CD14-positive monocyte (primary cell): ENCODE measurements at places on chromosomes 5 and 9.

DNA sequence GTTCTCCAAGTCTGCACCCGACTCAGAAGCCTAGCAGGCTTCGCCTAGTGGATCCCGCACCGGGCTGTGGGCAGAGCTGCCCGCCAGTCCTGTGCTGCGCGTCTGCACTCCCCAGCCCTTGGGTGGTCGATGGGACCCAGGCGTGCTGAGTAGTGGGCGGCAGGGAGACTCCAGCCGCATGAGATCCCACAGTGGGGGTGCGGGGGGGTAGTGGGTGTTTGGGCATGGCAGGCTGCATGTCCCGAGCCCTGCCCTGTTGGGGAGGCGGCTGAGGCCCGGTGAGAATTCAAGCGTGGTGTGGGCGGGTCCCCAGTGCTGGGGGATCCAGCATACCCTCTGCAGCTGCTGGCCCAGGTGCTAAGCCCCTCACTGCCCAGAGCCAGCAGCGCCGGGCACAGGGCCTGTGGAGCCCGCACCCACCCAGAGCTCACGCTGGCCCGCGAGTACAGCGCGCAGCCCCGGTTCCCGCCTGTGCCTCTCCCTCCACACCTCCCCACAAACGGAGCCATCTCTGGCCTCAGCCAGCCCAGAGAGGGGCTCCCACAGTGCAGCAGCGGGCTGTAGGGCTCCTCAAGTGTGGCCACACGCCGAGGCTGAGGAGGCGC is 53.9 kb upstream of the BNC2 start:
- DNase-seq = no peak

DNA sequence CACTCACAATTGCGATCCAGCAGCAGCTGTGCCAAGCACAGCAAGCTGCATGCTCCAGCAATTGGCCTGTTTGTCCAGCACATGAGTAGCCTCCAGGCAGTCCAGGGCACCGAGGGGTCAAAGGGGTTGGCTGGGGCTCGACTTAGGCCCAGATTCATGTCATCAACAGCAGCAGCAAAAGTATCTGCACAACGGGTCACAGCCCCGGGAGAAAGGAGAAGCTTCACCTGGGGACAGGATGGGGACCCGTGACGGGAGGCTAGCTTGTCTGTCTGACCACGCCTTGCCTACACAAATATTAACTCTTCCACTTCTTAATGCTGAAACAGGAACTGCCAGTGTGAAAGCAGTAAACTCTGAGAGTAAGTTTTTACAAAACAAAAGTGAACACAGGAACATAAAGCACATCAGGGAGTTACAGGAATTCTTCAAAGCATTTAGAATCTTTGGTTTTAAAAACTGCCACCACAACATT is 191.2 kb downstream of the PIK3R1 start:
- DNase-seq = peak; percentile 23

DNA sequence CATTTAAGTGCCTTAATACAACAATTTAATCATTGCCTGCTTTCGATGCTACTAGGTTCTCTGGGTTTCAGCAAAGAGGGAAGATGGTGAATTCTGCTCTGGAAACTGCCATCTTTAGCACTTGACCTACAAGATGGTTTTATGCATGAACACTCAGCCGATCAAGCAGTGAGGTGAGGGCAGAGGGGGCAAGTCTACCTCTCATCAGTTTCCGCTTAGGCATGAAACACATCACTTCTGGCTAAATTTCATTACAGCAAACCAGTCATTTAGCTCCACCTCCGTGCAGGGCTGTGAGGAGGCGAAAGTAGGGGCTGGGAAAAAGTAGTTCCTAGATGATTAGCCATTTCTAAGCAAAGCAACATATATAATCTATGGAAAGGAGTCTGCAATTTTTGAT is 1018.0 kb downstream of the CDH18 start:
- no peak for DNase-seq

- DNase-seq = no peak
These were observed 68.9 kb downstream of the RASEF start for GRCh38 chr9:82993856-82994605.

DNA sequence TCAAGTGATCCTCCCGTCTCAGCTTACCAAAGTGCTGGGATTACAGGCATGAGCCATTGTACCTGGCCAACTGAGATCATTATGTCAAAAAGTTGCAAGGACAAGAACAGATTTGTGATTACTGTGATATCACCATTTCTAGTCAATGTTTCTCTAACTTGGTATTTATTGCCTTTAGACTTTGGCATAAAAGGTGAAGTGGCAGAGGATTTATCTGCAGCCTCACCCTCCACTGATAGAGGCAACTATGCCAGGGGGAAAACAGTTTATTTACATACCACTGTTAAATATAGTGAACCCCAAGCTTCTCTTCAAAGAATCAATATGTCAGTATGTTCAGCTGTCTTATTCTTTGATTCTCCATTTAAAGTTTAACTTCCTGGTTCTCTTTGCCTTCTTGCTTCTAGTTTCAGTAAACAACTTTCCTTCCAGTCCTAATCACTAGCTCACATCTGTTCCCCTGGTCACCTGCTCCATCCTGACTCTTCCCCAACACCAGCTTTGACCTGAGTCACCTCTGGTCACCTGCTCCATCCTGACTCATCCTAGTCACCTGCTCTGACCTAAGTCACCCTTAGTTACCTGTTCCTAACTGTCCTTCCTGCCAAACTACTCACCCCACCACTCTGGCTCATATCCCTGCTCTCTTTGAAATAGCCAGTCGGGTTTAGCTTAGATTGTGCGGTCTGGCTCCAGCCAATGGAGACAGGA is 29.9 kb downstream of the SEMA6A start:
- no peak for DNase-seq

GRCh38 chr9:87518702-87519335 is 21.2 kb downstream of the DAPK1 start:
- DNase-seq = peak; percentile 77

DNA sequence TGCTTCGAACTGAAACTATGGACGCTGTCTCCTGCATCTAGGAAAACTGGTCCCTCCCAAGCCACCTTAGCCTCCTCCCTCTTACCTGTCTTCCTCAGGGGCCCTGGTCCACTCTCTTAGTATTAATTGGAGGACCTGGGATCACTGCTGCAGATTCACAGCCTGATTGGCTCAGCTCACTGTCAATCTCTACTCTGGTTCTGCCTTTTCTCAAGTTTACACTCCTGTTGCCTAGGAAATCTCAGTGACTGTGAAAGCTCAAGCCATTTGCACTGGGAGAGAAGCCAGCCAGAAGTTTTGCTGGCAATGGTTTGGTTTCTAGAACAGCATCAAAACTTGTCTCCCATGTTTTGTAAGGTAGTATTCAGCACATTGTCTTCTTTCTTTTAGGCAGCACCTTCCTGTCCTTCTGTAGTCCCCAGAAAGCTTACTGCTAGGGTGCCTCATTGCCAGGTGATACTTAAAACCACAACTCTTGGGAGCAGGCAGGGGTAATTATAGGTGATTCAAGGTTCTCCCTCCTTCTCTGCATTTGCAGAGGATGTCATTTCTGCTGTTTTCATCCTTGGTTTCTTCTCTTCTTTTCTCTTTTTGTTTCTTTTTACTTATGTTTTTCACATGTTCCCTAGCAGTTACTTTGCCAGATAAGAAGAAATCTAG is at the start of gene CAPSL:
TSS of gene CAPSL (minus strand) at position 55 of the 660 bp plus-strand sequence. CDS start 17,502 bp downstream, outside the sequence.
- DNase-seq = no peak

DNA sequence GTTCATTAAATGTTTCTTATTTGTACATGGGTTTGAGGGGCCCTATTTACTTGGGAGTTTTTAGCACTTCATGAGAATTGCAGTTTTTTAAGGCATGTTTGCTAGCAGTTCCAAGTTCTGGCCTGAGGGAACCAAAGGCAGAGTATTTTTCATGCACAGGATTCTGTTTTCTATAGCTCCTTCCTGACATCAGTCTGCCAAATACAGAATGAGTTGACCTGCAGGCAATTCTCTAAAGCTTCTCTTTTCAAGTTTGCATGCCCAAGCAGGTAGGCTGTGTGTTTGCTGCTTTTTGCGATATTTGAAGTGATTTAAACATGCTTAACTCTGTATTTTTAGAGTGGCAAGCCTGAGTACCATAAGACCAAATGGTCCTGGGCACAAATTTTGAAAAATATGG is 75.8 kb downstream of the AOPEP start:
- DNase-seq = no peak

DNA sequence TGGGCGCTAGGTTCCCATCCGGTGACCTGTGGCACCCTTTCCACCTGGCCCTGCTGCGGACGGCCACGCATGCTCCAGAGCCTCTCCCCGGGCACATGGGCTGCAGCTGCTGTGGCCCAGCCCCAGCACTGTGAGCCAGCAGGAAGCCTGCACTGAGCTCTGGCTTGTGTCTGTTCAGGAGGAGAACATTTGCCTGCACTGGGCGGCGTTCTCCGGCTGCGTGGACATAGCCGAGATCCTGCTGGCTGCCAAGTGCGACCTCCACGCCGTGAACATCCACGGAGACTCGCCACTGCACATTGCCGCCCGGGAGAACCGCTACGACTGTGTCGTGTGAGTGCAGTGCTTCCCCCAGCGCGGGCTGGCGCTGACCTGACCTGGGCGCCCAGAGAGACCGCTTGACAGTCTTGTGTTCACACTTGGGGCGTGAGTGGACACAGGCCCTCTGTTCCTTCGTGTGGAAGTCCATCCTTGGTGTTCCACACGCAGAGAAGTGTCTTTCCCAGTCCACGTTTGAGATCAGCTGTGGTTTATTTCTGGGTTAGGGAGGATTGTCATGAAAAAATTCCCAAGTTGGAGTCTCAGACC is 66.2 kb upstream of the CACNA1B start:
- DNase-seq = no peak

DNA sequence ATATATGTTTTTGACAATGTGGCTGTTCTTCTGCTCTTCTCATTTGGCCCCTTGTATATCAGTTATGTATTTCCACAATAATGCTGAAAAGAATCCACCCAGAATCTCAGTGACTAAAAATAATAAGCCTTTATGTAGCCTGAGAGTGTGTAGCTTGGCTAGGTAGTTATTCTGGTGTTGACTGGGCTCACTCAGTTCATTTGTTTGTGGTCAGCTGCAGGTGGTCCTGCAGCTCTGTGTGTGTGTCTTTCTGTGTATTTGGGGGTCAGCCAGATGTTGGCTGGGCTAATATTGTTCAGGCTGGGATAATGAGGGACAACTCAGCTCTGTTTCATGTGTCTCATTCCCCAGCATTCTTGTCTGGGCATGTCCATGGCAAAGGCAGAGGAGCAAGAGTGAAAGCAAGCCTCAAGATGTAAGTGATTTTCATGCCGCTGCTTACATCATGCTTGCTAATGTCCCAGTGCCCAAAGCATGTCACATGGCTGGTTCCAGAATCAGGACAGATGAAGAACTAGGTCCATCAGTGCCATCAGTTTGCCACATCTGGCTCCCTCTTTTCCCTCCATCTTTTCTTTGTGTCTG is 162.8 kb downstream of the KCTD16 start:
- no peak for DNase-seq
